Left ventricle myocardium inferior (tissue), 1 donor: ENCODE measurements at places on chromosomes 6 and 20. TPM values are rescaled to one million over a fixed set of nuclear protein-coding genes. Genes with fewer than 3 reads are reported as not detected.

DNA sequence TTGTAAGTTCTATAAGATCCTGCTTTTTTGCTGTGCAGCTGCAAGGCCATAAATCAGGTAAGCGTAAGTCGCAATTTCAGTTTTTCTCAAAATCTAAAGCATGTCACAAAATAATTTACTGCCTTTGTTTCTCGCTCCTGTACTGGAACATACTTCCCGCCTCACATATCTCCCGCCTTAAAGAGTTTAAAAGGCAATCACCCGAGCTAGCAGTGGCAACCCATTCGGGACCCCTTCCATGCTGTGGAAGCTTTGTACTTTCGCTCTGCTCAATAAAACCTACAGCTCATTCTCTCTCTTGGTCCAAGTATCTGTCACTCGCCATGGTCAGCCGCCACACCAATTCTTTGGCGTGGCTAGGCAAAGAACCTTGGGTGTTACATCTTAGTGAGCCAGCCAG, 34.0 kb downstream of the CEP85L start:
- no peak for DNase-seq

DNA sequence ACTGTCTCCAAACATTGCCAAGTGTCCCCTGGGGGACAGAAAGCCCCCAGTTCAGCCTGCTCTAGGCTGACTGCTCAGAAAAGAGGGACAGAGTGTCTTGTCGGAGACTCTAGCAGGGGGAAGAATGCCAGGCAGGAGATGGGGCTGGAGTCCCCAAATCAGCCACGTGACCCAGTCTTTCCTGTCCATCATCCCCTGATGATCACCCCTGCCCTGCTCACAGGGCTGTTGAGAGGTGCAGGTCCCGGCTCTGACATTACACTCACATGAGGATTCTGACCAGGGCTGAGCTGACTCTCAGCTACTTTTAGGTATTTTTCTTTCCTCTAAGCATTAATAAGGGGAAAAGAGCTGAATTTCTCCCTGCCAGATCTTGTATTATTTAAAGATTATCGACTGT, 115.8 kb downstream of the SULF2 start:
- no peak for DNase-seq

Gene SIM1
- not detected for total RNA-seq

Gene SPATA25
- 2.4 TPM for total RNA-seq

GRCh38 chr6:74366634-74367033, 670.6 kb downstream of the CD109 start:
- DNase-seq: no peak

Gene BICRAL
- total RNA-seq: 12.0 TPM

DNA sequence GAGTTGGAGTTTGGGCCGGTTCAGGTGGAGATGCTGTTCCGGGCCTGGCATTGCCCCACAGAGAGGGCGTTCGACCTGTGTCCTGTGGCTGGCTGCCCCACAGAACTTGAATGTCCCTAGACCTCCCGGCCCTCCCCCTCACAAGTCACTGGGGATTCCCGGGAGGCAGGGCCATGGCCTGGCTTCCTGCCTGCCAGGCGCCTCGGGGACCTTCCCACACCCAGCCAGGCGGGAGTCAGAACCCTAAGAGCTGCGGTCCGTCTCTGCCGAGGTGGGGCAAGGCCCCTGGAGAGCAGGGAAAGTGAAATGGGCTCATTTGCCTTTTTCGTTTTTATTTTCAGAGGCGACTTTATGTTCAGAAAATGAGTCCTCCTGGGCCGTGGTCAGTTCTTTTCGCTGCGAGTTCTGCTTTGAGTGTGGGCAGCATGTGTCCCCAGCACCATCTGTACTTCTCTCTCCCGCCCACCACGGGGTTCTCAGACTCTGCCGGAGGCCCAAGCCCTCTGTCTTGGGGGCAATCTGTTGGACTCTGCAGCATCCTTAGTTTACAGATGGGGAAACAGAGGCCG, 8.5 kb downstream of the RBM38 start:
- no peak for DNase-seq

- peak; percentile 88 for DNase-seq
These were observed 14.6 kb downstream of the TJAP1 start for GRCh38 chr6:43491750-43492661.

DNA sequence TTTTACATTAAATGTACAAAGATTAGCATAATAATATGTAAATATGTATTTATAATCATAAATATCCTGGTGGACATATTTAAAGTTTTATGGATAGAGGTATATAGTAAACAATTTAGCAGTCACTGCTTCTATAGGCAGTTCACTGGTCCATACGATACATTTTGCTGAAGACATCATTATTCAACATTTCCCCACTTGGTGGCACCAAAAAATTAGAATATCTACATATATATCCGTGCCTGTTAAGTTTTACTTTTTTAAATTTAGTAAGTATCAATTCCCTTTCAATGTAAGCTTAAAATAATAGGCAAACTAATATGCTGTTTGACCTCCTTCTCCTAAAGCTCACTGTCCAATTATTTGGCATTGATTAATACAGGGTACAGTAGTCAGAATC, 64.2 kb downstream of the LMBRD1 start:
- DNase-seq: no peak

DNA sequence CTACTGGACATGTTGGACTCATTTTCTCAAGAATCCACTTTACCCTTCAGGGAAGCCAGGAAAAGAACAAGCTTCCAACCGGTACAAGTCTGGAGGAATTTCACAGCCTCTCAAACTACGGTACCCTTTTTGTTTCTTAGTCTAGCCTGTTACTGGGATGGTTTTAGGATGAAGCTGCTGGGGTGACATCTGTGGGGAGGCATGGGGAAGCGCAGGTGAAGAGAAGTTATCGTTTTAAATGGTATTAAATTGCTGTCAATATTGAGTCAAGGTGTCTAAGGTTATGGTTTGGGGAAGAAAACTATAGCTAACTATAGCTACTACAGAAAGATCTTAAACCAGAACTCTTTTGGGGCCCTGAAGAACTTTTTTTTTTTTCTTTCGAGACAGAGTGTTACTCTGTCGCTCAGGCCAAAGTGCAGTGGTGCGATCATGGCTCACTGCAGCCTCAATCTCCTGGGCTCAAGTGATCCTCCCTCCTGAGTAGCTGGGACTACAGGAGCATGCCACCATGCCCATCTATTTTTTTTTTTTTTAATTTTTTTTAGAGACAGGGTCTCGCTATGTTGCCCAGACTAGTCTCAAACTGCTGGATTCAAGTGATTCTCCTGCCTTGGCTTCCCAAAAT, 128.7 kb downstream of the RIN2 start:
- no peak for DNase-seq

DNA sequence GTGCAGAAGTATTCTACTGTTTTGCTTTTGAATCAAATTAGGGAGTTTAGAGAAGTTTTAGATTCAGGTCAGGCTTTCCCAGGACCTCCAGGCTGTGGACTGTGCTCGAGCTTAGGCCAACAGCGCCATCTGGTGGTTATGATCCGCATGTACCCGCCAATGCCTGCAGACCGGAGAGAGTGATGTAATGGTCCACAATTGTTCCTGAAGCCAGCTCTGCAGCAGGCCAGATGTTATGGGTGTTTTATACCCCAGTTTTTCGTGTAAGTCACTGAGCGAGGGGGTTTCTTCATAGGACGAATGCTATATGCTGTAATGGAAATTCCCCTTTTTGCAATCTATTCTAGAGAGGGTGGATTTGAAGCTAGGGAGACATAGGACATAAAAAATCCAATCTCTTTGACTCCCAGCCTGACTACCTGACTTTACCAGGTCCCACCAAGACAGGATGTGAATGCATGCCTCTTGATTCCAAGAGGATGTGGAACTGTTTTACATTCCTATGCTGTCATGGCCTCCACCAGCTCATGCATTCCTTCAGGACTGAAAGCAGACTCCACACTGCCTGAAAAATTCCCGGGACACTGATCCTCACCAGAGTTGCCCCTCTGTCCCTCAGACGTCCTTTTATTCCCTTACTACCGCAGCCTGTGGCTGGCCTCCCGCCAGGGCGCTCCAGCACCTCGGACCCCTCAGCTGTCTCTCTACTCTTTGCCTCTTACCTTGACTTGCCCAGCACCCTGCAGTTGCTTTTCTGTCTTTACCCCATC, 41.2 kb upstream of the LY86 start:
- DNase-seq: peak; percentile 86

Gene TRERF1
- 1.4 TPM for total RNA-seq

Gene NR2E1
- not detected for total RNA-seq

GRCh38 chr6:37602801-37603200, 94.9 kb downstream of the MDGA1 start:
- DNase-seq: no peak

Gene CCN6
- not detected for total RNA-seq
